ENCODE measurements at places on chromosomes 5 and 9.

- no peak for DNase-seq
Measured at GRCh38 chr5:139016186-139016585, 141.1 kb upstream of the LRRTM2 start.

- DNase-seq = no peak
Measured at GRCh38 chr9:121626012-121626411, 25.4 kb upstream of the DAB2IP start.

DNA sequence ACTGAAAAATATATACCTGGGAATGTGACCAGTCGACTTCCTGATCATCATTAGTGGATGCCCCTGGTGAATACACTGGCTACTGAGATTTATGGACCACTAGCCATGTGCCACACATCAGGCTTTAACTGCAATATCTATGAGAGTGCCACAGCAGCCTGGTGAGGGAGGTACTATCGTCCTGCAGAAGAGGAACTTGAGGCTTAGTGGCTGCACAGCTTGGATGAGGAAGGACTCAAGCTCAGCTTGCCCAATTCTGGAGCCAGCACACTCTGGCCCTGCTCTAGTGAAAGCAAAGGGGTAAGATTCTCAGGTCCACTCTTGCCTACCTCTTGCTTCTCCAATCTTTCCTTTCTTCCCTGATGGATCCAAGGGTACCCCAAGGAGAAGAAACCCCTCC lies 129.3 kb downstream of the ENTREP1 start:
- no peak for DNase-seq

DNA sequence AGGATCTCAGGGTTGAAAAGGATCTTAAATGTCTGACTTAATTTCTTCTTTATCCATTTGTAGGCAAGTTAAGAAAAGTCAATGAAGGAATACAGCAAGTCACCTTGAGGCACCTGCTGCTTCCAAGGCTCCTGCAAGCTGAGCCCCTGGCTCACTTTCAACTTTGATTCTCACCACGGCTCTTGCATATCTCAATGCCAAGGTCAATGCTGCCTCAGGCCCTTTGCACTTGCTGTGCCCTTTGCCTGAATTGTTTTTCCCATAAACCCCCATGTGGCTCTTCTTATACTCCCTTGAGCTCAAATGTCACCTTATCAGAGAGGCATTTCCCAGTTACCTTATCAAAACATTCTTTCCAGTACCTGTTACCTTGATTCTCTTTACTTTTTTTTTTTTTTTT lies 144.3 kb upstream of the RAPGEF1 start:
- no peak for DNase-seq

DNA sequence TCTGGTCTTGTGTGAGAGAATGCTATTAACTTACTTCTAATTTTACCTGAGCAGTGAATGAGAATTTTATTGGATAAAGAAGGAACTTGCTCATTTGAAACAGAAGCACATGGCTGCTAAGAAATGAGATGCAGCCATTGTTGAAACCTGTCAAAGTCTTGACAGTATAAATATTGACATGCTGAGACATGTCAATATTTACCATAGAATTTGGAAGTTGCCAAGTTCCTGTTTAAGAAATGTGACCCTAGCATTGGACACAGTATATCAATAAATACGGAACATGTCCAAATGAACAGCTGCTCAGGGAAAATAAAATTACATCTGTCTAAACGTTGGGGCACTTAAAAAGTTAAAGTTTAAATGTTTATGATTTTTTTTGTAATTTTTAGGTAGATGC lies 7.8 kb downstream of the XRCC4 start:
- no peak for DNase-seq

- no peak for DNase-seq
Measured at GRCh38 chr5:109506556-109506955, 96.8 kb upstream of the PJA2 start.

- no peak for DNase-seq
Measured at GRCh38 chr9:89470224-89470839, 27.6 kb downstream of the SEMA4D start.

DNA sequence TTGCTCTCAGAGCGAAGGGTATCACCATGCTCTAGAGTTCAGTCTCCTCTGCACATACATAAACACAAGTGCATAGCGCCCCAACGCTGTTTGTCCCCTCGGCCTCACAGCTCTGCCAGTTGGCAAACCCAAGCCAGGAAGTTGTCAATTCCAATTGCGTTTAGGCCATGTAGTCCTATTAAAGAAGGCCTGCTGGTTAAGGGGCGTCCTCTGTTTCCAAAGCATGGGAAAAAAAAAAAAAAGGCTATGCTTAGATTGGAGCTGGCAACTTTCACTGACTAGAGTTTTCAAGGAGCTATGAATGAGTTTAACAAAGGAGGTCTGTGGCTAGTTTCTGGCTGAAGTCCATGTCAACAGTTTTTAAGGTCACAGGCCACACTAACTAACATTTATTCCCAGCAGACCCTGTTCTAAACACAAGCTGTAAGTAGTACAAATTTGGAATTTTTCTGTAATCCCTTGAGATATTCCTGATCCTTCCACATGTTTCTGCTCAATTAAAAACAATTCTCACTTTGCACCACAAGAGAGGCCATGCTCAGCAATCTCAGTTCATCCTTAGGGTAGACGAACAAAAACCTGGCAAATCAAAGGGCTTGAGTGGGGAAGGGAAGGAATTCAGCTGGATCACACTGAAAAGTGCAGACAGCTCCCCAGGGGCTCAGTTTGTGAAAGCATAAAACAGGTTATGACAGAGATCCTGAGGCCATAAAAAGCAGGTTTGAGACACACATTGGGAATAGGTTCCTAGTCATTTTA lies 187.7 kb downstream of the DENND1A start:
- no peak for DNase-seq

GRCh38 chr5:139082813-139083498 lies 115.2 kb downstream of the SIL1 start:
- DNase-seq = no peak

Data from stimulated activated CD4-positive, alpha-beta T cell treated with anti-CD3 and anti-CD28 coated beads, Interleukin-1b, Interleukin-23, amount 100 ng/mL, for 1 hour (primary cell).